ENCODE measurements at places on chromosomes 7 and 10.

DNA sequence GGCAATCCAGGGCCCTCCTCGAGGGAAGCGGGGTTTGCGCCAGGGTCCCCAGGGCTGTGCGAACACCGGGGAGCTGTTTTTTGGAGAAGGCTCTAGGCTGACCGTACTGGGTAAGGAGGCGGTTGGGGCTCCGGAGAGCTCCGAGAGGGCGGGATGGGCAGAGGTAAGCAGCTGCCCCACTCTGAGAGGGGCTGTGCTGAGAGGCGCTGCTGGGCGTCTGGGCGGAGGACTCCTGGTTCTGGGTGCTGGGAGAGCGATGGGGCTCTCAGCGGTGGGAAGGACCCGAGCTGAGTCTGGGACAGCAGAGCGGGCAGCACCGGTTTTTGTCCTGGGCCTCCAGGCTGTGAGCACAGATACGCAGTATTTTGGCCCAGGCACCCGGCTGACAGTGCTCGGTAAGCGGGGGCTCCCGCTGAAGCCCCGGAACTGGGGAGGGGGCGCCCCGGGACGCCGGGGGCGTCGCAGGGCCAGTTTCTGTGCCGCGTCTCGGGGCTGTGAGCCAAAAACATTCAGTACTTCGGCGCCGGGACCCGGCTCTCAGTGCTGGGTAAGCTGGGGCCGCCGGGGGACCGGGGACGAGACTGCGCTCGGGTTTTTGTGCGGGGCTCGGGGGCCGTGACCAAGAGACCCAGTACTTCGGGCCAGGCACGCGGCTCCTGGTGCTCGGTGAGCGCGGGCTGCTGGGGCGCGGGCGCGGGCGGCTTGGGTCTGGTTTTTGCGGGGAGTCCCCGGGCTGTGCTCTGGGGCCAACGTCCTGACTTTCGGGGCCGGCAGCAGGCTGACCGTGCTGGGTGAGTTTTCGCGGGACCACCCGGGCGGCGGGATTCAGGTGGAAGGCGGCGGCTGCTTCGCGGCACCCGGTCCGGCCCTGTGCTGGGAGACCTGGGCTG is 26.0 kb downstream of the PRSS2 start:
- DNase-seq = no peak

DNA sequence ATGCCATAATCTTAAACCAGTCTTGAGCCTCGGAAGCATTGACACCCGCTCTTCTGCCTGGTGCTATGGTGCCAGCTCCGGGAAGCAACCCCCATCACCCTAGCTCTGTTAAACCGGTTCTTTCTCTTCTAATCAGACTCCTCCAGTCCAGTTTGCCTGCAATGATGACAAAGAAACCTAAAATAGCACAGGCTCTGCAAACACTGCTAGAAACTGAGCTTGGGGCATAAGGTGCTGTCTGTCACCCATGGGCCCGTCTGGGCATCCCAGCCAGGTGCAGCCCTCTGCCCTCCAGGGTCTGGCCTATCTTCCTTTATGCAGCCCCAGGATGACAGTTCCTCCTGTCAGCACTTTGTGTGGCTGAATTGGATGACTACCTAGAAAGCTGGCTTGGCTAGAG is 14.2 kb upstream of the CAMK2G start:
- DNase-seq = no peak

GRCh38 chr7:15916681-15917380 is 230.3 kb upstream of the MEOX2 start:
- DNase-seq = no peak

DNA sequence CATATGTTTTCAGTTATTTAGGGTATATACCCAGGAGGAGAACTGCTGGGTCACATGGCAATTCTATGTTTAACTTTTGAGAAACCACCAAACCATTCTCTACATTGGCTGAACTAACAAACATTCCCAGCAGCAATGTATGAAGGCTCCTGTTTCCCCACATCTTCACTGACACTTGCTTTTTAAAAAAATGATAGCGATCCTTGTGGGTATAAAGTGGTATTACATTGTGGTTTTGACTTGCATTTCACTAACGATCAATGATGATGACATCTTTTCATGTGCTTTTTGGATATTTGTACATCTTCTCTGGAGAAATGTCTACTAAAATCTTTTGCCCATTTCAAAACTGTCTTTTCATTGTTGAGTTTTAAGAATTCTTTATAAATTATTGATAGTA is 51.2 kb upstream of the ANAPC16 start:
- DNase-seq = no peak

GRCh38 chr7:144027974-144028373 is 20.8 kb upstream of the OR2A5 start:
- no peak for DNase-seq

All from SK-N-MC (cell line).